ENCODE measurements at places on chromosomes 2 and 18. TPM values are rescaled to one million over a fixed set of nuclear protein-coding genes. Genes with fewer than 3 reads are reported as not detected.

ADCYAP1 gene
- total RNA-seq, result 23.0 TPM

CPO gene
- total RNA-seq, result 3.2 TPM

AMER3 gene
- 38.9 TPM for total RNA-seq

GKN1 gene
- not detected for total RNA-seq

CSRNP3 gene
- 83.2 TPM for total RNA-seq

DYSF gene
- 55.2 TPM for total RNA-seq

DES gene
- total RNA-seq, result 0.91 TPM

DNA sequence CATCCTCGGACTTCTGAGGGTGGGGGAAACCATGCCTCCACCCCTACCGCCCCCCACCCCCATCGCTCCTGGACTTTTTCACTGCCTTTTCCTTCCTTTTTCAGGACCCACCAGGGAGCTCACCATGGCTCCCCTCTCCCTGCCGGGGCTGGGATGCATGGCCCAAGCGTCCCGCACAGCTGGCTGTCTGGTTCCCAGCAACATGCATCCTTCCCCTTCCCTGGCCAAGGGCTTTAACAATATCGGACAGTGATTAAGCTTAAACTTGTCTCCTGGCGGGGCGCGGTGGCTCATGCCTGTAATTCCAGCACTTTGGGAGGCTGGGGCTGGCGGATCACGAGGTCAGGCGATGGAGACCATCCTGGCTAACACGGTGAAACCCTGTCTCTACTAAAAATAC is 44.1 kb downstream of the MRO start:
- DNase-seq, result no peak

GRCh38 chr2:124880995-124881394 is 855.9 kb downstream of the CNTNAP5 start:
- DNase-seq, result no peak

DNA sequence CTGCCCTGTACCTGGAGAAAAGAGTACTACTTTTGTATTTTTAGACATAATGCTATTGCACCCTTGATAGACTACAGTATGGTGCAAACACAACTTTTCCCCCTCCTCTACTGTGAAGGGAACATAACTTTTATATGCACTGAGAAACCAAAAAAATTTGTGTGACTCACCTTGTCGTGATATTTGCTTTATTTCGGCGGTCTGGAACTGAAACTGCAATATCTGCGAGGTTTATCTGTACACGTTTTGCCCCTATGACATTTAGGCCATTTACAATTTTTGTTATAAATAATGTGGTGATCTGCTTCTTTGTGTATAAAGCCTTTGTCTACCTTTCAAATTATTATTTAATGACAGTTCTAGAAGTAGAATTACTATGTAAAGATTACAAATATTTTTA is 34.4 kb upstream of the AAK1 start:
- DNase-seq, result no peak

DNA sequence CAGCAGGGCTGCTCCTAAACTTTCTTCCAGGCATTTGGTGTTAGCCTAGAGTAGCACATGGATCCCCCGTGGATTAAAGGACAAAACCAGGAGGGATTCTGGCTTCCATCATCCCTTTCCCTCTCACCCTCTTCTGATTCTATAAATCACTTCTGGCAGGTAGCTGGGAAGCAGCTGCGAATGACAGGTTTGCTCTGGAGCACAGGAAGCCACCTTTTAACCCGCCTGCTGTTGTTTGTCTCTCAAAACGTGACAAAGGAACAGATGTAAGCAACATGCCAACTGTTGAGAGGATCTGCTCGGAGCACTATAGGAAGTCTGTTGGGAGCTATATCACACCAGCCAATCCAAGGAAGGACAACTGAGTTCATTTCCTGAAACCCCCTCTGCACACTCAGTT is 101.9 kb downstream of the ACTR2 start:
- DNase-seq, result no peak

GRCh38 chr18:2394684-2395083 is 176.6 kb downstream of the METTL4 start:
- DNase-seq, result no peak

DNA sequence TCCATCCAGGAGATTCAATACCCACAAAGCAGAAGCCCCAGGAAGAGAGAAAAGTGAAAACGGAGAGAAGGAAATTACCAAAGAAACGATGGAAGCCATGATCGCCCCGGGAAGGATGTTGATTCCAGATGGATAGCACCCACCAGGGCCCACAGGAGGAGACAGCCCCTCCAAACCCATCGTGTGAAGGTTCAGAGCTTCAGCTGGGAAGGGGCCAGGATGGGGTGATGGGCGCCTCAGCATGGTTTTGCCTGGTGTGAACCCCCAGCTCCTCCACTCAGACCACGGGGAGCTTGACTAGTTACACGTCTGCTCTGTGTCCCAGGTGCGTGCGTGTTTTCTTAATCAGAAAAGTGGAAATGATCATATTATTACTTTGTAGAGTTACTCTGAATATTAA is 264.5 kb downstream of the EIPR1 start:
- DNase-seq, result no peak

GRCh38 chr2:64186699-64187605 is 42.7 kb upstream of the PELI1 start:
- DNase-seq, result no peak

GRCh38 chr2:19764998-19765397 is 136.8 kb downstream of the TTC32 start:
- DNase-seq, result no peak

DNA sequence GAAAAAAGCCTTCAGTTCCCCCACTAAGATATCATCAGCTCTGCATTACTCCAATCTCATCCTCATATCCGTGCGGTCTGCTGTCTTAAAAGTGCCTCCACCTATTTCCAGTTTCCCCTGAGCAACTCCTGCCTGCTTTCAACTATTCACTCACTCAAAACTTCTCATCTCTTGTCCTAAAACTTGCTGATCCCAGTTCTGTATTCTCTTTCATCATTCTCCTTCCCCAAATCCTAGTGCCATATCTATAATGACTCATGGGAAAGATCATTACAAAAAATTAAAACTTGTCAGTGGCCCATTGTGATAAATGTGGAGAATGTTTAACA is 20.0 kb downstream of the ACVR1 start:
- no peak for DNase-seq

GRCh38 chr2:287911-288757 is at the start of gene ALKAL2:
Gene ALKAL2 (minus strand): TSS chr2:288091. CDS start chr2:287835, 256 bp downstream.
- no peak for DNase-seq

DNA sequence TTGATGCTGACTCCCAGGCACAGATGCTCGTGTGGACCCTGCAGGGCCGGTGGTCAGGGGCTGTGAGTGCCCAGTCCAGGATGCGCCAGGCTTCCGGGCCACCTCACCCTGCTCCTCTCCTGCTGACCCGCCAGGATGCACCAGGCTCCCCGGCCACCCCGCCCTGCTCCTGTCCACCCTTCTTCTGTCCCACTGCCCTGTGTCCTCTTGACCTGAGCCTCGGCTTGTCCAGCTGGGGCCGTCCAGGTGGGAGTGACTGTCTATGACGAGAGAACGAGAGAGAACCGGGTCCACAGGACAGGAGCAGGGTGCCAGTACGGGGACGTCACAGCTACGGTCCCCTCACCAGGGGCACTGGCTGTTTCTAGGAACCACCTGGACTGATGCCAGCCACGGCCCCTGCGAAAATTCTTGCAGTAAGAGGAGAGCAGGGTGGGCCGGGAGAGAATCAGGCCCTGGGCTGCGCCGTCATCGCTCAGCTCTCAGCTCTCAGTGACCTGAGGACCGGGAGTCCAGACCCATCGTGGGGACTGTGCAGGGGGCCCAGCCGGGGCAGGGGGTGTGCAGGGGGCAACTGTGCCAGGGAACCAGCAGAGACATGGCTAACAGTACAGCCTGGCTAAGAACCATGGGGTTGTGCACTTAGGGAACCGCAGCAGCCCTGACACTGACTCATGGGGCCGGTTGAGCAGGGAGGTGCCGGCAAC is 12.9 kb upstream of the NFATC1 start:
- no peak for DNase-seq

DNA sequence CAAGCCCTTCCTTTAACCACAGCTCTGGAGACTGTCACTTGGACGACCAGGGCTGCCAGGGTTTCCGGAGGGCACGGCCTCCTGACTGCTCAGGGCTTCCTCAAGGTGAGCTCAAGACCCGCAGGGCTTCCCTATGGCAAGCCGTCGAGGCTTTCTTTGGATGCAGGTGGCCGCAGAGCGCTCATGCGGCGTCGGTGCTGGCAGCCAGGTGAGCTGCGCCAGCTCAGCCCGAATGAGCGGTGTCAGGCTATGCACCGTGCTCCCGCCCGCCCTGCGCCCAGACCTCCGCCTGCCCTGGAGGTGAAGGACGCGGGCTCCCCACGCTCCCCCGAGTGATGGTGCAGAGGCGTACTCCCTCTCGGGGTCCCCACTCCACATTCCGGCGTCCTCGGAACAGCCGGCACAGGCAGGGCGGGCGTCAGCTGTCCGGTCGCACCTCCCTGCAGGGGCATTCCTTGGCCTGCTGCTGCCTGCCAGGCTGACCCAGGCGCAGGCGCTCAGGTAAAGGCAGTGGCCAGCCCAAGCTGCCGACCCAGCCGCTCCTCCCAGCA is 20.8 kb upstream of the TUBB6 start:
- no peak for DNase-seq

DNA sequence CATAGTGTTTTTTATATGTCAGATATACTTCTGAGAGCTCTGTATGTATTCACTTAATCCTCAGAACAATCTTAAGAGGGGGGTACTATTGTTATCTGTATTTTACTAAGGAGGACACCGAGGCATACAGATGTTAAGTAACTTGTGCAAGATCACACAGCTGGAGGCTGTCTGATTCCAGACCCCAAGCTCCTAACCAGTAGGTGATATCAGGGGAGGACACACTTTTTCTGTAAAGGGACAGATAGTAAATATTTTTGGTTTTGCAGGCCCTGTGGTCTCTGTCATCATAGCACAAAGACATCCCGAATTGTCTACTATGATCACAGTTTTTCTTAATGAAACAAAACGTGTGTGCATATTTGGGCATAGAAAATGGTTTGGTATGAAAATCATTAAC is 143.7 kb downstream of the LAMA3 start:
- DNase-seq, result no peak

DNA sequence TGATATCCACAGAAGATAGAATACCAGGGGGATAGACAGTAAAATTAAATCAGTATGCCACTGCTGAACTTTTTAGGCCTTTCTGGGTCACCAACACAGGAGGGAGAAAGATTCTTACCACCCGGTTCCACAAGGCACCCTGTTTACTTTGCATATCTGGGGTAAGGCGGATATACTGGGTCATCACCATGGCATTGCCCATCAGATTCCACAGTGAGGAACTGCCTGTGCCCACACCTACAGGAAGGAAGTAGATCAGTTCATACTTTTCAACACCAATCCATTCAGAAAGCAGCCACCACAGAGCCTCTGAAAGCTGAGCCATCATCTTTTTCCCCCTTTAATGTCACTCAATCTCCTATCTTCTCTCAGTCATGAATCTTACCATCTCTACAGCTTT is 2.0 kb downstream of the LMAN2L start:
- no peak for DNase-seq

DNA sequence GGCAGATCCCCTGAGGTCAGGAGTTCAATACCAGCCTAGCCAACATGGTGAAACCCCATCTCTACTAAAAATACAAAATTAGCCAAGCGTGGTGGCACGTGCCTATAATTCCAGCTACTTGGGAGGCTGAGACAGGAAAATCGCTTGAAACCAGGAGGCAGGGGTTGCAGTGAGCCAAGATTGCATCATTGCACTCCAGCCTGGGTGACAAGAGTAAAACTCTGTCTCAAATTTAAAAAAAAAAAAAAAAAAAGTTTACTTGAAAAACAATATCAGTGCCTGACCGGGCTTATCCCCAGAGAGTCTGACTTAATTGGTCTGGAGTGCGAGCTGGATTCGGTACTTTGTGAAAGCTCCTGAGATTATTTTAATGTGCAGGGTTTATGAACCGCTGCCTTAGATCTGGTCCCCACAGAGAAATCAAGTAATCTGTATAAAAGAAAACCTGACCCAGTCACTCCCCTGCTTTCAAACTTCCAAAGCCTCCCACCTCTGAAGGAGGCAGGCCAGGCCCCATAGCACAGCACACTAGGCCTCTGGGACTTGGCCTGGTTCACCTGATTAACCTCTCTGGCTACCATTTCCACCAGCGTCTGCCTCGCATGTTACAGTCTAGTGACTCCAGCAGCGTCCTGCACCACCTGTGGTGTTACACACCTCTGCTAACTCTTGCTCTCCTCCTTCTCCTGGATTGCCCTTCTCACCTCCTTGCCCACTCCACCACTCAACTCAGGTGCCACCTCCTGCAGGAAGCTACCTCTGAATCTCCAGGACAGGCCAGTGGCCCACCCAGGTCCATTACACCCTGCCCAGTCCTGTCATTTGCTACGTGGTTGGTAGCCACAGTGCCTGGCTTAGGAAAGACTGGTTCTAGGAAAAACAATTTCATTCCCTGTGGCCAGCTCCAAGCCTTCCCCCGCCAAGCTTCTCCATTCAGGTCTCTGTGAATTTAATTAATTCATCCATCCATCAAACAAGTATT is 114.3 kb upstream of the PPP1CB start:
- DNase-seq, result no peak

DNA sequence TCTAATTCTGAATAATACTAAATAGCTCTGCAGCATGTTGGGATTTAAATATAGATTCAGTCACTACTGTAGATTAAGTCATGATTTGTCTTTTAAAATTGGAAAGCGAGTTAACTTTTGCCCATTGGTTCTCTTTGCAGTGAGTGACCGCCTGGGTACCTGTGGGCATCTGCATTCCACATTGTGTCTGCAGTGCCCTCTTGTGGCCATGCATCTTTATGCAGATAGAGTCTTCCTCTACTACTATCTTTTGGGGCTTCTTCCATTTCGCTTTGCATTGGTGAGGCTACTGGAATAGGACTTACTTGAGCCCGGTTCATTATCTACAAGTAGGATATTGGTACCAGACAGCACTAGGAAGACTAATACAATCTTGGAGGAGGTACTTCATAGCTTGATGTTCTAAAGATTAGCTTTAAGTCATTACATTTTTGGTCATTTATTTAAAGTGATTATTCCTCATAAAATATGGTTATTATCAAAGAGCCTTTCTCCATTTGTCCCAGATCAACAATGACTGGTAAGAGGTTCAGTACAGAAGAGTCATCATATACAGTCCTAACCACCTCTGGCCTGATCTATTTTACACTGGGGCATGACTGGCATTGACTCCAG is 203.0 kb downstream of the SOCS6 start:
- peak; percentile 48 for DNase-seq

GRCh38 chr2:42026272-42026671 is 21.5 kb upstream of the PKDCC start:
- no peak for DNase-seq

DNA sequence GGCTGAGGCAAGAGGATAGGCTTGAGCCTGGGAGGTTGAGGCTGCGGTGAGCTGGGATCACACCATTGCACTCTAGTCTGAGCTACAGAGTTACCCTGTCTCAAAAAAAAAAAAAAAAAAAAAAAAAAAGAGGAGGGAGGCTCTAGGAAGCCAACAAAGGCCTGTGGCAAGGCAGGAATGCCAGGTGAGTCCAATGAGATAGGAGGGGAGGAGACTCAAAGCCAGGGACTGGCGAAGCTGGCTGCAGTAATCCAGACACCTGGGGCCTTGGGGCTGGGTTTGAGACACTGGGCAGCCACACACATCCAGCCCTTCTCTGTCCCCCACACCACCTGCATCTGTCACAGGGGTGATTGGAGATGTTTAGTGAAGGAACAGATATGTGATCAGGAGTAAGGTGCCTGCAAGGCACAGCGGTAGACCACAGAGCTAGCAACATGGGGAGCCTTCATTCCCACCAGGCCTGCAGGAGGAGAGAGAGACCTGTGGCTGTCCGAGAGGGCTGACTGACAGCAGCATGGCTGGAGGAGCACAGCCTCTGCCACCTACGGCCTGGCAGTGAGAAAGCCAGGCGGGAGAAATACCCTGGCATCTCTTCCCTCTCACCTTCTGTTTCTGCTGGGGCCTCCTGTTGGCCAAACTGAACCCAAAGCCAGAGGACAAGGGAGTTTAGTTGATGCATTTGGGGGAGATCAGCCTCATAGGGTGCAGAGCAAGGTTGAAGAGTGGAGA is 9.5 kb downstream of the CHPF start:
- no peak for DNase-seq

Measured in dorsolateral prefrontal cortex (tissue), 122 donors.